ENCODE measurements at places on chromosomes 11 and 22.
A peak's percentile ranks its signal among the peaks of the same experiment; 100 is the strongest.

GRCh38 chr11:208181-208916 lies 841 bp downstream of the RIC8A start:
- peak; percentile 65 for DNase-seq

DNA sequence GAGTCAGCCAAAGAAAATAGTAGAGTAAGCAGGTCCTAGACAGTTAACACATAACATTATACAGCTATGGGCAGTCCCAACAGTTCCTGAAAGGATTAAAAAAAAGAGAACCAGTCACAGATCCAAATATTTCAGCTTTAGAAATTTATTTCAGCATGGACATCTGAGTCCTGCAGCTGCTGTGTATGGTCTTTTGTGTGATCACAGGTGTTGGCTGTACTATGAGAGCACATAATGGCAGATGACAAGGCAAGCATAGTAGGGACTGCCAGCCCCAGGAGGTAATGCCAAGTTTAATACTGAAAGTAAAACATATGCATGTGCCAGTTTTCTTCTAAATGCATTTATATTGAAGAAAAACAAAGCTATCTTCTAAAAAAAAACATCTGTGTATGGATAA lies 158.1 kb downstream of the GRIA4 start:
- DNase-seq: no peak

- no peak for DNase-seq
These were observed 548.5 kb downstream of the BUD13 start for GRCh38 chr11:116224154-116224888.

- no peak for DNase-seq
These were observed 12.7 kb upstream of the FXYD2 start for GRCh38 chr11:117837070-117837776.

DNA sequence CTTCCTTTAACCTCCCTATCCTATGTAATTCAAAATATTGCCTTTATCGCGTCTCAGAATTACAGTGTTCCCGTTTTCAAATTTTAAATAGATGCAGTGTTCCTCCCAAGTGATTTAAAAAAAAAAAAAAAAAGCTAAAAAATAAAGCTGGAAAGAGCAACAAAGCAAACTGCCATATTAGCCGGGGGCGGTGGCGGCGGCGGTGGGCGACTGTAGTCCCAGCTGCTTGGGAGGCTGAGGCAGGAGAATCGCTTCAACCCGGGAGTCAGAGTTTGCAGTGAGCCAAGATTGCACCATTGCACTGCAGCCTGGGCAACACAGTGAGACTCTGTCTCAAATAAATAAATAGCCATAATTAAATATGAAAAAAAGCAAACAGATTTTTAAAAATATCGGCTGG lies 5.5 kb upstream of the AGBL2 start:
- DNase-seq: no peak

GRCh38 chr22:42720263-42721044 lies at the start of gene A4GALT:
A4GALT (minus strand) TSS chr22:42720870; CDS start chr22:42693951, 26,919 bp downstream.
- DNase-seq: no peak

DNA sequence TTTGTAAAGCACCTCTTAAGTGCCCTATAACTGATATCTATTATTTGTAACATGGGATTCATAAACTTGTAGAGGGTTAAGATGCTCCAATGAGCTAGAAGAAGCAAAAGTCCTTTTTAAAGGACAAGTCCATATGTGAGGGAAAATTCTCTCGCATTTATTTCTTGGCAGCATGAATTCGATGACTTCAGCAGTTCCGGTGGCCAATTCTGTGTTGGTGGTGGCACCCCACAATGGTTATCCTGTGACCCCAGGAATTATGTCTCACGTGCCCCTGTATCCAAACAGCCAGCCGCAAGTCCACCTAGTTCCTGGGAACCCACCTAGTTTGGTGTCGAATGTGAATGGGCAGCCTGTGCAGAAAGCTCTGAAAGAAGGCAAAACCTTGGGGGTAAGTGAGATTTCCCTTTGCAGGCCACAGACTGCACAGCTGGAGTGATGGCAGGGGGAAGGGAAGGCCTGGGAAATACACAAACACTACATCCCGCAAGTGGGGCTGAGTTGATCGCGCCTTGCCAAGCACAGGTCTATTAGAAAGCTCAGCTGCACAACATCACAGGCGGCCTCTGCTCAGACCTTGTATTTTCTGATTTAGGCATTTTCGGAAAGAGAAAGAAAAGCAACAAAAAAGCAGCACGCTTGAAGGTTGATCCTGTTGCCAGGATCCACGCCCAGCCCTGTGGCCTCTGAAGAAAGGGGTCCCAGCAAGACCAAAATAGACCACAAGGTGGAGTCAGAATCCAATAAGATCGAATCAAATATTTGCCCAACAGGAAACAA lies 1.5 kb downstream of the MS4A8 start:
- no peak for DNase-seq

GRCh38 chr22:33984211-33984610 lies 63.9 kb upstream of the LARGE1 start:
- no peak for DNase-seq

GRCh38 chr11:16741473-16741872 lies 3.0 kb downstream of the C11orf58 start:
- DNase-seq: no peak

- DNase-seq: no peak
These were observed at the start of gene OR5M3 for GRCh38 chr11:56473252-56473651. OR5M3 (minus strand) TSS chr11:56473352; CDS start chr11:56470497, 2,855 bp downstream.

DNA sequence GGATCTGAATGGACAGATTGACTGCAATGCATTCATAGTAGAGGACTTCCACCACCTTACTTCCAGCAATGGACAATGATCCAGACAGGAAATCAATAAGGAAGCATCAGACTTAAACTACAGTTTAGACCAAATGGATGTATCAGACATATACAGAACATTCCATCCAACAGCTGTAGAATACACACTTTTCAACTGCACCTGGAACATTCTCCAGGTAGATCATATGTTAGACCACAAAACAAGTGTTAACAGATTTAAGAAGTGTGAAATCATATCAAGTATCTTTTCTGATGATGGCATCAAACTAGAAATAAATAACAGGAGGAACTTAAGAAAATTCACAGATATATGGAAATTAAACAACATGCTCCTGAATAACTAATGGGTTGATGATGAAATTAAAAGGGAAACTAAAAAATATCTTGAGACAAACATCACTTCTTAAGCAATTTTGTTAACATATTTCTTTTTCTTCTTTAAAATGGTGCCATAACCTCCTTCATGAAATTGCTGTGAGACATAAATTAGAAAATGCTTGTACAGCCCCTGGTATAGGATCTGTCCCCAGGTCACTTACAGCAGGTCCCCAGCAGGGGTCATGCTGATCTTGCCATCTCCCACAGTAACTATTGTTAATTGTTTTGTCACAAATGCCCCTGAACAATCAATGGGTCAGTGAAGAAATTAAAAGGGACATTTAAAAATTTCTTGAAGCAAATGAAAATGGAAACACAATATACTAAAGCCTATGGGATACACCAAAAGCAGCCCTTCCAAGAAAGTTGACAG lies 100.0 kb upstream of the OR4B1 start:
- DNase-seq: no peak

DNA sequence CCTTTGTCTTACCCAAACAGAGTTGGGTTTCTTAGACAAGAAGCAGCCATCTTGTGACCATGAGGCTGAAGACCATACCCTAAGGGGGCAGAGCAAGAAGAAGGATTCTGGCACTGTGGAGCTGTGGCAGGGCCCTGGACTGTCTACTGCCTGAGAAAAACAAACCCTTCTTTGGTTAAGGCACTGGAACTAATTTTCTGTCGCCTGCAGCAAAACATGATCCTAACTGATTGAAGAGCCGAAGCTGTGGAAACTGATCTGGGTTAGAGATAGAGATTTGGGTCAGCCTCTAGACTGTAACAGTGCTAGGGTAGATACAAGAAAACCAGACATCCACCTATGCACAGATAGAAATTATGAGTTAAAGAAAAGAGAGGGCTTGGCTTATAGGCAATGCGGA lies 11.3 kb upstream of the ACER3 start:
- DNase-seq: no peak

- no peak for DNase-seq
These were observed 69.5 kb upstream of the YWHAH start for GRCh38 chr22:31874821-31875220.

- peak; percentile 50 for DNase-seq
These were observed 56.7 kb upstream of the CRTAM start for GRCh38 chr11:122781378-122782195.

- no peak for DNase-seq
These were observed 9.8 kb downstream of the PRMT3 start for GRCh38 chr11:20397281-20397680.

DNA sequence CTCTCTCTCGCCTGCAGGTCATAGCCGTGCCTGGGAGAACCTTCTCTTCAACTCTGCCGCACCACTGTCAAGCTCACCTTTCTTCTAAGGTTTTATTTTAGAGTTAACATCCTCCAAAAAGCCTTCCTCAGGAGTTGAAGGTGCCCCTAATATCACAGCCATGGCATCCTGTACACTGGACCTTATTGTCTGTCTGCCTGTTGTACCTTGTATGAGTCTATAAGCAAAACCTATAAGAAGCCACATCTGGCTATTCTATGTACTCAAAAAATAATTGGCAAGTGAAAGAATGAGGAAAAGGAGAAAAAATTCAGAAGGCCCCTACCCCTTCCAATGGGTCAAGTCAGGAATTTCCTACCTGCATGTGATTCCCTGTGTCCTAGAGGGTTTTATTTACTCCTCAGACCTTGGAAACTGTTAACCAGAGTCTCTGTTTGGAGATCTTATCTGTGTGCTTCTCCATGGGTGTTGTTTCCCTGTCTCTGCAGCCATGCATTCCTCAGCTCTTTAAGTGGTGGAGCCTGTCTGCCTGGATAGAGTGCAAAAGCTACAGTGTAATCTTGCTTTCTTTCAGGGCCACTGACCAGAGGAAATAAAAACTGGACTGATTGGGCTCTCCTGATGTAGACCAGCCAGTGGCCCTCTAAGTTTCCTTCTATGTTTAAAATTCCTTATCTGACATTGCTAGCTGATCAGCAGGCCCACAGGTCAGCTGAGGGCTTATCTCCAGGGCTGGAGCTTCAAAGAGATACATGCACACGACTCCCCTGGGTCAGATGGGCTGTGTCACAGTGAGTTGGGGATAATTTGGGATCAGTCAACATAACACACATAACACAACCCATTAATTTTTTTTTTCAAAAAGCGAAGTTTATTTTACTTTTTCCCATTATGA lies 37.6 kb upstream of the TMEM135 start:
- no peak for DNase-seq

DNA sequence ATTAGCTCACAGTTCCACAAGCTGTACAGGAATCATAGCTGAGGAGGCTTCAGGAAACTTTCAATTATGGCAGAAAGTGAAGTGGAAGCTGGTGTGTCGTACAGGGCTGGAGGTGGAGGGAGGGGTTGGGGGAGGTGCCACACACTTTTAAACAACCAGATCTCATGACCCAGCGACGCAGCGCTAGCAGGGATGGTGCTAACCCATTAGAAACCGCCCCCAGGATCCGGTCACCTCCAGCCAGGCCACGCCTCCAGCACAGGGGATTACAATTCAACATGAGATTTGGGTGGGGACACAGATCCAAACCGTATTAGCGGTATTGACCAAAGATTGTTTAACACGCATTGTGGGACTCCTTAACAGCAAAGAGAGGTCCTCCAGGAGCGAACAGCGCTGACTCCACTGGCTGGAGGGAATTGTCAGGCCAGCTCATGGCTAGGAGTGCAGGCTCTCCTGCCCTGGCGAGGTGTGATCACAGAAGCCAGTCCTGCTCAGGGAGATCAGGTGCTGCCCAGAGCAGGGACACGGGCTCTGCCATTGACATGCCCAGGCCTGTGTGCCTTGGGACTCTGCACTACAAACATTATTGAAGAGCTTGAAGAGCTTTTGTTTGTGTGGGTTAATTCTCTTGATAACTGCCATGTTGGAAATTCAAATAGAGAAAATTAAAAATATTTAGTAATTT lies 215.3 kb downstream of the TBC1D22A start:
- no peak for DNase-seq

DNA sequence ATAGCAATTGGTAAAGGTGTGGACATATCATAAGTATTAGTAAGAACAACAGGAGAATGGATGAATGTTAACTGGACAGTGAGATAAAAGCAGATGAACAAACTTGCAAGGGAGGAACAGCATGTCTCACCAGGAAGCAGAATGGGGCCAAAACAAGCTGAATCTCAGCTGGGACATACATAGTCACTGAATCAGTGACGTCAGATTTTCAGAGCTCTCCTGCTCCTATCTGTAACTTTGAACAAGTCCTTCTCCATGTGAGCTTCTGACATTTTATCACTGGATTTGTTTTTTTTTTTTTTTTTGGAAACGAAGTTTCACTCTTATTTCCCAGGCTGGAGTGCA lies 118.7 kb downstream of the BBOX1 start:
- no peak for DNase-seq

DNA sequence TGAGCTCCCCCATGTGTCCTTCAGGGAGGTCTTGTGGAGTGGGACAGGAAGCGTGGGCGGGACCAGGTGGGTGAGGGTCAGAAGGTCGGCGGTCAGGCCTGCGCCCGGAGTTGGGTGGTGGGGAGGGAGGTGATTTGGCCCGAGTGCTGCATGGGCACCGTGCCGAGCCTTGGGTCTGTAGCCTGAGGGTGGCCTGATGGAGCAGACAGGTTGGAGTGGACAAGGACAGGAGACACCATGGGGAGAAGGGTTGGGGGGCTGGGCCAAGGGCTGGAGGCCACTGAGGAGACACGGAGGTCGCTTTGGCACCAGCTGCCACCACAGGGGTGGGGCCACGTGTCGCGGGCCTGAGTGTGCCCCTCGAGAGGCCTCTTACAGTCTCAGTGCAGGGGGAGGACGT lies 53.1 kb downstream of the AP2A2 start:
- DNase-seq: no peak

DNA sequence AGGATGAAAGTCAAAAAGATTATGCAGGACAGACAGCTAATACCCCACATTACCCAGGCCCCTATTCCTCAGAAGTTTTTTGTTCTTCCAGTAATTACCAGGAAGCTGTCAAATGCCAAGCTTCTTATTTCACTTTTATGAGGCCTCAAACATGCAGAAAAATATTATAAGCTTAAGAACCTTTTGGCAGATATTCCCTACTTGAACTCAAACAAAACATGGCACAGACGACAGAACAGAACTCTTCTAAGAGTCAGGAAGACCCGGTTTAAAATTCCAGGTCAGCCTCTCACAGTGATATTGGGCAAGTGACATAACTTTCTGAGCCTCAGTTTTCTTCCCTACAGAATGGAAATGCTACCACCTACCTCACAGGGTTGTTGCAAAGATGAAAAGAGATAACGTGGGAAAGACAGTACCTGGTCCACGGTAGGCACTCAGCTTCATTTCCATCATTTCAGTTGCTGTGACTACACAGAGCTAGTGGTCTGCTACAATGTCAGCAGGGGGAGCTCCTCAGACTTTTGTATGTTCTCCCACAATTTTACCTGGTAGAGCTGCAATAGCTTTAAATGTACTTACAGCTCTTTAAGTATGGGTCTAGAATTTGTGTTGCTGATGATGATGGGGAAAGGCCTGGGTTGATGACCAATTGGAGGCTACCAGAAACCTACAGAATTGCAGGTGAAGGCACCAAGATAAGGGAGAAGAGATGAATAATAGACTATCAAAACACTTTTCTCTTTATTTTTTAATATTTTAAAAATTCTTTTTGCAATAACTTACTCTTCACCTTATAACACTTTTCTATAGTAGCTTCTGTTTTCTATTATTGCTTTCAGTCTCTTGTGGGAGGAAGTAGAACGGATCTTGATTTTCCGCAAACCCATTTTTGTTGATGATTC lies 98.3 kb upstream of the CHRM4 start:
- no peak for DNase-seq
